ENCODE measurements at places on chromosomes 5 and 9.

DNA sequence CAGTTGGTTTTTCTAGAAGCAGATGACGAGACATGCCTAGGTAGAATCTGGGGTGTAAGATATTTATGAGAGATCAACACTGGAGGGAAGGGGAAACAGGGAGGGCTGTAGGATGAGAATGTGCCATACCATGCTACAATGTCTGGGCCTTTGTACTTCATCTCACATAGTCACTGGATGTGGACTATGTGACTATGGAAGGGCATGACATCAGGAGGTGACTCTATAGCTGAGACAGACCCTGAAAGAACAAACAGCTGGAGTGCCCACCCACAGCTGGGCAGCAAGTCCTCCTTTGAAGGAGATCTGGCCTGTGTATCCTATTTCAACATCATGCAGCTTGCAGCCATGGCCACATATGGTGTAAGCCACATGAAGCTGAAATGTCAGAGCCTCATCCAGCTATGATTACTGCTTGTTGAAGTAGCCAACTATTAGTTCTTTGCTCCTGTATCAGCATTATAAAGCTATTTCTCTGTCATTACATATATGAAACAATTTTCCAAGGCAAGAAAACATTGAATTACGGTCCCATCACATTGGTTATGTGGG lies 46.2 kb upstream of the KIF2A start:
- DNase-seq: no peak

DNA sequence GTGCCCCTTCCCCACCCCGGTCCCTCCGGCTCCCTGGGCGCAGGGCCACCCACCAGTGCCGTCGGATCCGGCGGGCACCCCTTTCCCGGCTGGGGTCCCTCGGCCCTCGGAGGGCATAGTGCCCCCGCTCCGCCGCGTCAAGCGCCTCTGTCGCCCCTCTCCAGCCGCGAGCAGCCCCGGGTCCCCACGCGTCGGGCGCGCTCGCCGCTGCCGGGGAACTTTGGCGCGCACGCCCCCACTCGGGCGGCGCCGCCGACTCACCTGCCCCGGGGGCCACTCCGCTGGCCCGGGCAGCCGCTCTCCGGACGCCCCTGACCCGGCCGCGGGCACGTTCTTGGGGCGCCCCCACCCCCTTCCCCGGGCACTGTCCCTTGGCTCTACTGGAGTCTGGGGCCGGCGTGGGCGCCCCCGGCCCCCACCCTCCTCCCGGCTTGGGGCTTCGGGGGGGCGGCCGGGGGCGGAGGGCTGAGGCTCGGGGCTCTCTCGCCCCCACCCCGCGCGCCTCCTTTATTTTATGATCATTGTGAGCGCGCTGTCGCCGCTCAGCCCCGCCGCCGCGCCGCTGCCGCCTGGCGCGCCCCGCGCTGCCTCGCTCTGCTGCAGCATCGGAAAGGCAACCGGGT lies 1.1 kb upstream of the FAM78A start:
- DNase-seq: no peak

- no peak for DNase-seq
These were observed 222.3 kb upstream of the KIF2A start for GRCh38 chr5:62083661-62084060.

GRCh38 chr9:304519-305185 lies 90.0 kb downstream of the DOCK8 start:
- DNase-seq: no peak

DNA sequence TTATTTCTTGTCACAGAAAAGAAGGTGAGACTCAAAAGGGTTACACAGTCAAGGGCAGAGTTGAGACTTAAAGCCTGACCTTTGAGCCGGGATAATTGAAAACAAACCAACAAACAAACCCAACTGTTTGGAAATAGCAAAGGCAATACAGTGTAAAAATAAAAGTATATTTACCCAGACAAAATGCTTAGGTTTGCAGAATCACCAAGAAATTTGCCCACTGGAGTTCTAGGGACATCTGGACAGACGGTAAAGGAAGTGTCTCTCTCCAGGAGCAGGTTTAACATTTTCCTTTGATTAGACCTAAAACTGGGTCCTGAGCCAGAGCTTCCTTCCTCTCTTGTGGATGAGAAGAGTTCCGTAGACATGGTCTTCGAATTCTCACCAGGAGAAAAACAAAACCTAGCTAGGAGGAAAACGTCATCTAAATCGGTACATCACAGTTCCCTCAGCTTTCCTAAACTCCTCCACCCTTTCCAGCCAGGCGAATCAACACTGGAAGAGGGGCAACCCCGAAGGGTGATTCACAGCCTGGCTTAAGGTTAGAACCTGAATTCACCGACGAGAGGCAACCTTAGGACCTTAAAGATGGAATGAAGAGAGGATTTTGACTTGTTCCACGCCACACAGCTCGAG lies 673 bp downstream of the CDC25C start:
- DNase-seq: no peak

DNA sequence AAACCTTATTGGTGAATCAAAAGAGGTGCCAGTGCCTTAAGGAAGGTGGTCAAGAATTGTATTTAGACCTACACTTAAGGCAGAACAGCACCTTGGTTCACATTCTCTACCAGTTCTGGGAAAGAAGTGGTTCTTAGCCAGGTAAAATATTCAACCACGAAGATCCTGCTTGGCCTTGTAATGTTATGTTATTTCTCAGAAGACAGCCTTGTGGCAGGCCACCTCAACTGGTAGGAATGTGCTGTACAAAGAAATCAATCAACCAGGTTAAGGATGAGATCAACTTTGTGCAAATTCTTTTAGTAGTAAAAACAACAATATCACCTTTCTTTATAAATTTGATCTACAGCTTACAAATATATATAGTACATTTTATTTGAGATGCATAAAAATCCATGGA lies 246.8 kb downstream of the ARRDC3 start:
- no peak for DNase-seq

- no peak for DNase-seq
These were observed 284.2 kb upstream of the NMUR2 start for GRCh38 chr5:152689250-152689711.

DNA sequence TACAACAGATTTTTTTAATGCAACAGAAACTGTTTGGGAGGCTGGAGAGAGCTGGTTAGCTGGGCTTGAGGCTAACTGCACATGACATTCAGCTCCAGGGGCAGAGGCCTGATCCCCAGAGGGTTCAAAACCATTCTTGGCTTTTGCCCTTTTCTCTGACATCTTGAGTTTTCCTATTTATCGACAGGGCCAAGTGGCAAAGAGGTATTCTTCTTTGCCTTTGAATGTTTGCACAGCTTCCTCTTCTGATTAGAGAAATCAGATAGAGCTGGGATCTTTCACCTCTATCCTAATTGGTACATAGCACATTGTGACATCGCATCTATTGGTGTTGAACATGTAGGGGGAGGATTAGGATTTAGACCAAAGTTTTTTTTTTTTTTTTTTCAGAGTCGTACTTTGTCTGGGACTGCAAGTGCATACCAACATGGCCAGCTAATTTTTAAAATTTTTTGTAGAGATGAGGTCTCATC lies 143.7 kb downstream of the ACTBL2 start:
- no peak for DNase-seq

DNA sequence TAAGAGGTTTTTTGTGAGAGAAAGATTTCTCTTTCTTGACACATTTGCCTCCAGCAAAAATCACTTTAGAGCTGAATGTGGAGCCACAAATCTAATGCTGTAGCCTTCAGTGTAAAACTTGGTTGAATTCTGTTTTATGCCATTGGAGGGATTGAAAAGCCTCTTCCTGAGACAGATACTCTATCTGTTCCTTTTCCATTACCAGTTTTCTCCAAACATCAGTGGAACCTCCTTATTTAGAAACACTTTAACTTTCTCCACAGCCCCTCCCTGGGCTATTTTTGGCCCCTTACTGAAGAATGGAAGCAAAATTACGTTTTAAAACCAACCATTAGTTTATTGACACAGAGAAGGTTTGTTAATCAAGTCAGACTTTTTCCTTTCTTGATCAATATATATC lies 155.3 kb downstream of the PJA2 start:
- DNase-seq: no peak

DNA sequence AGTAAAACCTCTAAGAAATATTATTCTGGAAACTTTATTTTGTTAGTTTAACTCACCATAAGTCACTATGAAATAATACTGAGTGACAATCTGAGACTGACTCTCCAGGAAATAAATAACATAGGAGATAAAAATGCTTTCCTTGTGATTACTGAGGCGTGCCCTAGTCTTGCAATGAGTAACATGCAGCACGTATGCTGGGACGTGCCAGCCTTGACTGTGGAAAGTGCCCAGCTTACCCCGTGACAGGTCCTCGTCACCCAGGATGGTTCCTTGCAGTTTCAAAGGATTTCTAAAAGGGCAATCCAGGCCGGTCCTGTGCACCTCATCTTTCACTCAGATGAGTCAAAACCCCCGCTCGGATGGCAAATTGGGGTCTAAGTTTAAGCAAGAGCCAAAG lies 720.8 kb upstream of the ADAMTS16 start:
- DNase-seq: no peak

DNA sequence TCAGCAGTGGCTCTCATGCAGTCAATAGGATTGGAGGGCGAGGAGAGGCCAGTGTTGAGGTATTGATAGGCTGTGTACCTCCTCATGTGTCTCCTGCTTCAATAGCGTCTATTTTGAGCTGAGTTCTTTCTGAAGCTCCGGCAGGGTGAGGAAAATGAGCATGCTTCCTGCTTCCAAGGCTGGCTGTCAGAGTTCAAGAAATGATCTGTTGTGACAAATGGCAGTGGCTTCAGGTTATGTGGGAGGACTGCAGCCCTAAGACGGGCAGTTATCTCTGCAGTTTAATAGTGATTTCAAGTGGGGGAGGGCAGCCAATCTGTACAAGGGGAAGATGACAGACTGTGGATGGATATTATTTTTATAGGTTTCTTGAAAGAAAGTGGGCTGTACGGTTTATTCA lies 54.0 kb upstream of the CXCL14 start:
- no peak for DNase-seq

- DNase-seq: no peak
These were observed 160.2 kb downstream of the MED10 start for GRCh38 chr5:6218116-6218515.

GRCh38 chr9:20373263-20373662 lies 249.0 kb downstream of the MLLT3 start:
- no peak for DNase-seq

Data from ovary (tissue), 10 donors.